ENCODE measurements at places on chromosomes 1 and 21.

DNA sequence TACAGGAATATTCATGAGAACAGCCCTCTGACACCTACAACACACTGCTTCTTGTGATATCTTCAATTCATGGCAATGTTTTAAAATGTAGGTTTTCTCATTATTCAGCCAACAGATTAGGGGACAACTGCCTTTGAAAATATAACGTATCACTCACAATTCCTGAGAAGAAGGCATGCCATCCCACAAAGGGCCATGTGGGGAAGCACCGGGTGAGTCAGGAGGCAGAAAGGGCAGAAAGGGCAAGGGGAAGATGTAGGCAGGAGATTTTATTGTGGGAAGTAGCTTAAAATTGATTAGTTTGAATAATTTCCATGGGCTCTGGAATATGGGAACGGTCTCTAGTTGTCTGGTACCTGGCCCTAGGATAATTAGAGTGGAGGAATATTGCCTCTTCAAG, 165.7 kb downstream of the HHIPL2 start:
- DNase-seq, result no peak

GRCh38 chr1:4801192-4801924, 146.9 kb downstream of the AJAP1 start:
- DNase-seq, result no peak

GRCh38 chr1:43495204-43495603, 35.5 kb upstream of the PTPRF start:
- no peak for DNase-seq

DNA sequence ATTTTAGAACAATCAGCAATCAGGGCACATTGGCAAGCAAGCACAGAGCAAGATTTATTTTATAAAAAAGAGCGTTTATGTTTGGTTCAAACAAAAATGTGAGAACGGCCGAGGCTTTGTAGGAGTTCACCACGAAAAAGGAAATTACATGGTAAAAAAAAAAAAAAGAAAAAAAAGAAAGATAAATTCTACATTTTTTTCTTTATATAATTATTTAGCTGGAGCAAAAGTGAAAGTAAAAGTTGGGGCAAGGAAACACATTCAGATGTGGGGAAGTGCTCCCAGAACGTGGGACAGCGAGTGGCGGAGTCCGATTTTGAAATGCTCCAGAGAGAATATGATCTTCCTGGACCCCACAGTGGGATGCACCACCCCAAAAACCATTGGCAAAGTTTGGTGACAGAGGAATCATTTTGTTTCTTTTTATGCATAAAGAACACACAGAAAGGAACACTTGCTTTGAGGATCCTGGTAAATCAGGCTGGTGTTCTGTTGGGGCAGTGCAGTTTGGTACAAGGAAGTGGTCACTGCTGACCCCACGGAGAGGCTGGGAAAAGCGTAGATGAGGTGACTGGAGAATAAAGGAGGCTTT, 16.3 kb upstream of the ATP5PO start:
- no peak for DNase-seq

DNA sequence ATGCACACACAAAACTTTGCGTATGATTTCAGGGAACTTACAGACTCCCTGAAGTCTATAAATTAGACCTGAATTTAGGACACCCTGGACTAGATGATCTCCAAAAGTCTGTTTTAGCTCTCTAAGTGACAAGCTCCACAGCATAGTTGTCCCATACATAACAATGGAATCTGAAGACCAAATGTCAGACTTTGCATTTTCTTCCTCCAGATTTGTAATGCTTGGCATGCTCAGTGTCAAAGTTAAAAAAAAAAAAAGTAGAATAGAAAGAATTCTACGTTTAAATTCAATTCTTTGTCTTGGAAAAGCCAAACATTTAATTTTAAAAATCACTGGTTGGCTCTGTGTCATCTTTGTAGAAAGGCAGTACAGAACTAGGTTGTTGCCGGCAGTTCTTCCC, 66.7 kb downstream of the OLFML2B start:
- DNase-seq, result no peak

- DNase-seq, result peak; percentile 32
Measured at GRCh38 chr21:44730951-44731579, 19.7 kb upstream of the TSPEAR start.
